Aorta (tissue), 5 donors: ENCODE measurements at places on chromosomes 2 and 18. TPM values are rescaled to one million over a fixed set of nuclear protein-coding genes. Genes with fewer than 3 reads are reported as not detected.

KCNF1 gene
- not detected for total RNA-seq

SAG gene
- not detected for total RNA-seq

MYL12A gene
- total RNA-seq = 414 TPM

GRHL1 gene
- 1.6 TPM for total RNA-seq

LINC00305 gene
- total RNA-seq = not detected

DPP10 gene
- total RNA-seq = not detected

- DNase-seq = peak; percentile 84
Measured at GRCh38 chr2:126656431-126657147, 631 bp downstream of the GYPC start.

DNA sequence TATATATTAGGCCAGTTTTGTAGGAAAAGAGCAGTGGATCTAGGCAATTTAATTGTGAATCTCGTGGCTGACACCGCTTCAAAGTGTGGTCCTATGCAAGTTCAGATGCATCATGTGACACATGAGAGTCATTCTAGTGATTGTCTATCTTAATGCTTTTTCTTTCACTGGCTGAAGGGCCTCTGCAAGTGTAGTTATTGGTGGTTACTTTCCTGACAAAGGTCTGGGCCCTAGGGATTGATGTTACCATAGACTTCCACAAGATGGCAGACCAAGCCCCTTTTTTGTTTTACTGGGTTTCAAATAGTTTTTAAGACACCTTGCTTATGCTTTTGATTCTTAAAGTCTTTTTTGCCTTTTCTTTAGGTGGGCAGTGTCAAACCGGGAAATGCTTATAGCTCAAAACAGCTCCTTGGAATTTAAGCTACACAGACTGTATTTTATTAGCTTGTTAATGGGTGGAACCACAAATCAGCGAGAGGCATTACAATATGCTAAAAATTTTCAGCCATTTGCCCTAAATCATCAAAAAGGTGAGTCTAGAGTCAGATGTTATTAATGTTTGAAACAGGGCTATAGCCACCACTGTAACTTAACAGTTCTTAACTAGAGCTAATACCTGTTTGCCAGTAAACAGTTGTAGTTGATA, 25.9 kb downstream of the CD8A start:
- no peak for DNase-seq

- peak; percentile 61 for DNase-seq
Measured at GRCh38 chr2:154693741-154694340, 4.7 kb upstream of the KCNJ3 start.

DNA sequence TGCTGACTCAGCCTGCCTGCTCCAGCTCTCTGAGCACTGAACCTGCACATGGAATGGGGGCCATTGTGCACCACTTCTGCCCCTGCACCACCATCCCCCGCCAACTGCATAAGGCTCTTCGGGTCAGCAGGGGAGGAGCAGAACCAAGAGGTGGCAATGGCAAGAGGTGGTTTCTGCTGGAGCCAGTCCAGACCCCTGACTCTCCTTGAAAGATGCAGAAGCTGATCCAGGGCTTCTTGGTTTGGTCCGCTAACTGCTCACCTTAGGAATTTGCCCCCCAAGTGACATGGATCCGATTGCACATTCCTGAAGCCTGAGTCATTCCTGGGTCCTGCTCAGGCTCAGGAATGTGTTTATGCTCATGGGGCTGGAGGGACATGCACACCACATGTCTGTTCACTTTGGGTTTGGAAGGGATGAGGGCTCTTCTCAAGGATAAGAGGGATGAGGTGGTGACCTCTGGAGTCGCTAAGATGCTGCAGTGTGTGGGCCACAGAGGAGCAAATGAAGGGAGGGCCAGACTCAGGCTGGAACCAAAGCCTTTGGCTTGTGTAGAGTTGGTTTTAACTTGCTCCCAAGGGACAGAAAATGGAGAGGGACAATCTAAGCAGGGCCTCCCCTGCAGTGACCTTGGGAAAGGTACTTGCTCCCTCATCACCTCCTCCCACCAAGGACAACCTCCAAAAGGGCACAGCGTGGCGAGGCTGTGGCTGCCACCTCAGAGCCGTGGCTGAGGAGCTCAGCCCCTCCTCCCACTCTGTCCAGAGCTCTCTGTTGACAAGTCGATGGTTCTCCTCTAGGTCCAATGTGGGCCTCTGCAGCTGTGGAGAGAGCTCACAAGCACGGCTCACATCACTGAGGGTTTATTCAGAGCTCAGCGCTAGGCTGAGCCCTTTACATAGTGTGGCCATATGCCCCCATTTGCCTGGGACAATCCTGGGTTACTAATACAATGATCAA, 66.2 kb downstream of the HS1BP3 start:
- DNase-seq = peak; percentile 73

DNA sequence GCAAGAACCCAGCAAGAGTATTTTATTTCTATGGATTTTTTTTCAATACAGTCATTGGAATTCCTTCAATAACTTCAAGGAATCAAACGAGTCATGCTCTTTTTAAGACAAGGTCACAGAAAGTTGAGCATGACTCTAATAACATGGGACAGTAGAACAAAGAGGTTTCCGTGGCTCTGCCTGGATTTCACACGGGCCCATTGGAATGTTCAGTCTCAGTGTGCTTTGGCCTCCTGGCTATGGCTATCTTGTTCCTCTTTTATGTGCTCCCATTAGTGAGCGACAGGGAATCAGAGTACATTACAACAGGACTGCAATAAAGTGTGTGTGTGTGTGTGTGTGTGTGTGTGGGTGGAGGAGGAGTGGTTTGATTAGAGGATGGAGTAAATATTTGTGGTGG, 312.4 kb downstream of the DCC start:
- no peak for DNase-seq

DNA sequence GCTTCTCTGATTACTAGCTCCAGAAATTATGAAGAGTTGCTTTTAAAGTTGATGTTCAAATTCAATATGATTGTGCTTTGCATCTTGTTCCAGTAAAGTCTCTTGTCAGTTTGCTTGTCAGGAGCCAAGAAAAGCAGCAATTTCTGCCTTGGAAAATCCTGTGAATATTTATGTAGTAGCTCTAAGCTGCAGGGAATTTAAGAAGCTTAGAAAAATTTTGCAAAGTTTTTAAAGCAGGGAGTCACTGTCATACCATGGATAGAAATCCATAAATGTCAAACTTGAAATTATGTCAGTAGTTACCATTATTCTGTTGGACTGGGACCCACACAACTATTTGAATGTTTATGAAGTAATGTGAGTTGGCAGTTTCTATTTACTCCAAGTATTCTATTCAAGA, 169.3 kb downstream of the TMEM200C start:
- no peak for DNase-seq

DNA sequence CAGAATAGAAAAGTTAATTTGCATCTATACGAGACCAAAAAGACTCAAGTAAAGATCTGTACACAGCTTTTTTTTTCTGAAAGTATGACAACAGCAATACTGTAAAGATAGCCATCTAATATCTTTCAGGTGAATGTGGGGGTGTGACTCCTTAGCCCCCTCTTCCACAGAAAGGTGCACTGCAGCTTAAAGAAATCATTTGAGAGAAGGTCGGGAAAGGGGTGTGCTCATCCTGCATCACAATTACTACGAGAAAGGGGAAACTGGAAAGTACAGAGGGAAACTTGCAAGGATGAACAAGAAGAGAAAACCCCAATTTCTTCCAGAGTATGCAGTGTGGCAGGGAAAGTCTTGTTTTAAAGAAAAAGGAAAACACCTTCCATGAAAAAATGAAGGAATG, 255.6 kb downstream of the CCDC178 start:
- DNase-seq = no peak

GRCh38 chr2:24920809-24921441, 888 bp upstream of the ADCY3 start:
- DNase-seq = peak; percentile 49

- DNase-seq = no peak
Measured at GRCh38 chr2:3349211-3349693, 28.4 kb downstream of the EIPR1 start.

GRCh38 chr2:6143812-6144211, 451.6 kb downstream of the SOX11 start:
- DNase-seq = no peak

DNA sequence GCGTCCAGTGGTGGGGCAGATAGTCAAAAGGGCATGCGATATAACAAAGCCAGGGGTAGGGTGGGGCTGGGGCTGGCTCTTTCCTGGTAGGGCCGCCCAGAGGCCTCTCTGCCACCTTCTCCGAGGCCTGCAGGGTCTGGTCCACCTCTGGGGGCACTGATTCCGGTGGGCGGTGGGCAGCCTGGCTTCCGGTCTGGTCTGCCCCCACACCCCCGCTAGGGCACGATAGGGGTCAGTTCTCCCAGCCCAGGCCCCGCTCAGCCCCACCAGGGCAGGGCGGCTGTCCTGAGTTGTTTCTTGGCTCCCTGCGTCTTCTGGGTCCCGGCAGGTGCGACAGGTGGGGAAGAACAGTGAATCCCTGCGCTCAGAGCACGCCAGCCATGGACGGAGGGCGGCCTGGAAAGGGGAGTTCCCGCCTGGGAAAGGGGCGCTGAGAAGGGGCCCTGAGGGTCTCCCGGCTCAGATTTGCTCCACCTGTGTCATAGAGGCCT, 707 bp upstream of the ERFE start:
- DNase-seq = no peak

- DNase-seq = no peak
Measured at GRCh38 chr2:3212061-3212362, 165.6 kb downstream of the EIPR1 start.

DNA sequence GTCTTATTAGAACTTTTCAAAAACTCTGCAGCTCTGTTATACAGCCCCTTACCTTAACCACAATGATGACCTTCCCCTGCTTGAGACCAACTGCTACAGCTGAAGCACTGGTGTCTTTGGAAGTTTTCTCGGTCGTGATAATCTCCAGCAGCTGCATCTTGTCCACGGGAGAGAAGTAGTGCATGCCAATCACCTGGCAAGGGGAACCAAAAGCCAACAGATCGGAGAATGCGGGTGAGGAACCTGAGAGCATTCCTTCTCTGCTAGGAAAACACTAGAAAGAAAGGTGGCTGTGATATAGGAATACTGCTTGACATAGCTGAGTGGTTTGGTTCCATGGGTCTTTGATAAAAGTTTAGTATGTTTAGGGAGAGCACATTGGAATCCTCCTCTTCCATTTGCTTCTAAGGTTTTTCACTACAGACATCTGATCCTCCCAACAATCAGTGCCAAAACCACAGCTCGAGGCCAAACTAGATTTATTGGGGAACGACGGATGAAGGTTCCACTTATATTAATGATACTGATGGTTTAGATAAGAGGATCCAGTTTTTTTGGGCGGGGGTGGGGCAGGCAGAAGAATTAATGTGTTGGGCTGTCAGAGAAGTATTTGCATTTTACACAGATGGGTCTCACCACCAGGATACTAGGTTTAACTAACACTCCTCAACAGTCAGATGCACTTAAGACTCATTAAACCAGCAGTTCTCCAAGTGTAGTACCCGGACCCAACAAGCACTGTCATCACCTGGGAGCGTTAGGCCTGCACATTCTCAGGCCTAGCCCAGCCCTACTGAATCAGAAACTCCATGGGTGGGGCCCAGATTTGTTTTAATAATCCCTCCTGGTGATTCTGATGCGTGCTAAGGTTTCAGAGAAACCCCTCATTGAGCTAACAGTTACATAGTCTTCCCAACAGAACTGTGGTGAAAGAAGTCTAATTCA, 22.4 kb downstream of the GAREM2 start:
- DNase-seq = no peak

DNA sequence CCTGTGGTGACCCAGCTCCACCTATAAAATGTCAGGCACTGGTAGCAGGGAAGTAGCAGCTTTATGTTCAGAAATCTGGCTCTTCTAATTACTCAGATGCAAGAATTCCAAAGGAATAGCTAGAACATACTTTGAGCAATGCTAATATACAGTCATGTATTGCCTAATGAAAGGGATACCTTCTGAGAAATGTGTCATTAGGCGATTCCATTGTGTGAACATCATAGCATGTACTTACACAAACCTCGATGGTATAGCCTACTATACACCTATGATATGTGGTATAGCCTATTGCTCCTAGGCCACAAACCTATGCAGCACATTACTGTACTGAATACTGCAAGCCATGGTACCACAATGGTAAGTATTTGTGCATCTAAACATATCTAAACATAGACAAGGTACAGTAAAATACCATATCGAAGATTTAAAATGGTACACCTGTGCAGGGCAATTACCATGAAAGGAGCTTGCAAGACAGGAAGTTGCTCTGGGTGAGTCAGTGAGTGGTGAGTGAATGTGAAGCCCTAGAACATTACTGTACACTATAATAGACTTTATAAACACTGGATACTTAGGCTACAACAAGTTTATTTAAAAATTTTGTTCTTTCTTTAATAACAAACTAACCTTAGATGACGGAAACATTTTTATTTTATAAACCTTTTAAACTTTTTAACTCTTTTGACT, 50.3 kb upstream of the ETAA1 start:
- DNase-seq = no peak

DNA sequence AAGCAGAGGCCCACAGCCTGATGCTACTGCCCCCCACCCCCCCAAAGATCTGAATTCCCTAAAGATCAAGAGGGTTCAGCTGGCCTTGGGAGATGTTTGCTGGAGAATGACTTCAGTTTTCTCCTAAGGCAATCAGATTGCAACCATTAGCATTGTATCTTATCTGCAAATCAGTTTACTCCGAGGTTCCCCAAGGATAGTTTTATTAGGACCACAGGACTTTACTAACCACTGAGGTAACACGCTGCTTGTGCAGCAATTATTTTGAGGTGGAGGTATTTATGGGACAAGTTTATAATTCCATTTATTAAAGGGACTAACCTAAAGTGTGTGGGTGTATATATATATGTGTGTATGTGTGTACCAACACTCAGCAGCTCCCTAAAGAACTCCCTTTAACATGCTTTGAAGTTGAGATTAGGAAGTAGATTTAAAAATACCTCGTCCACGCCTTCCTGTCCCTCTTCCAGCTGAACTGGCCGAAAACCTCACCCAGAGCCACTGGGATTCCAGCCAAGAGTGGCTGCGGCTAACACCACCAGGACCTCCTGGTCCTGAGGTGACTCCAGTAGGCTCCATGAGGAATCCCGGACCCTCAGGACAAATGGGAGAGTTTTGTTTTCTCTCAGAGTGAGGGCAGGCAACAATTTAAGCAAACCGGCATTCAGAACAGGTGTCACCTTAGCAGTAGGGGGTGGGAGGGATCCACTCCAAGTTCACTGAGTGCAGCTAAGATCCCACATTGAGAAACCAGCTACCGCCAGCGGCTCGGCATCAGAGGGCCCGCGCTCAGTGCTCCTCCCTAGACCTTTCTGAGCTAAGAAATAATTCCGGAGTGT, 3.0 kb upstream of the DLX1 start:
- no peak for DNase-seq

- no peak for DNase-seq
Measured at GRCh38 chr2:181454686-181455450, 2.3 kb upstream of the ITGA4 start.

- no peak for DNase-seq
Measured at GRCh38 chr2:196384729-196385128, 213.4 kb upstream of the STK17B start.

DNA sequence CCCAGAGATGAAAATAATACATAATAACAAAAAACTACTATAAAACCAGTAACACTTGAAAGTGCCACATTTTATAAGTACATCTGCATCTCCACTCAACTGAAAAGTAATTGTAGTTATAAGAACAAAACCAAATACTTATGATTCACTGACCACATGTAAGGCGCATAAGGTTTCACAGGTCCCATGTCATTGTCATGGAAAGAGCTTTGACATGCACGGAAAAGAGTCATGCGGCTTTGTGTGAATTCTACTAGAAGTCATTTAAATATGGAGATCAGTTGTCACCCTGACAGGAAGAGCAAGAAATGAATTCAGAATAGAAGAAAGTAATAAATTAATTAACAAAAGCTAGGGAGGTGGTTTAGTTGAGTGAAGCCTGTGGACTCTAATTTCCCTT, 459.1 kb downstream of the CDH2 start:
- DNase-seq = no peak
